ENCODE measurements at places on chromosomes 7 and 10. TPM values are rescaled to one million over a fixed set of nuclear protein-coding genes. Genes with fewer than 3 reads are reported as not detected.

FOXI2 gene
- 0.17 TPM for total RNA-seq

CRYGN gene
- 0.33 TPM for total RNA-seq

C10orf53 gene
- total RNA-seq, result not detected

VGF gene
- total RNA-seq, result 0.26 TPM

CHRM2 gene
- 9.1 TPM for total RNA-seq

MGAM2 gene
- not detected for total RNA-seq

ORAI2 gene
- 13.7 TPM for total RNA-seq

FAM131B gene
- 1.5 TPM for total RNA-seq

COL28A1 gene
- 15.1 TPM for total RNA-seq

HOXA5 gene
- total RNA-seq, result 15.8 TPM

ASIC3 gene
- 2.6 TPM for total RNA-seq

SFTPA1 gene
- total RNA-seq, result 3.3 TPM

CTAGE8 gene
- total RNA-seq, result 0.71 TPM

ECHS1 gene
- 77.7 TPM for total RNA-seq

AGR2 gene
- total RNA-seq, result not detected

LRWD1 gene
- total RNA-seq, result 14.7 TPM

IRF5 gene
- total RNA-seq, result 9.4 TPM

ACSM6 gene
- total RNA-seq, result not detected

LRRN3 gene
- total RNA-seq, result 0.42 TPM

OR2A5 gene
- total RNA-seq, result not detected
